ENCODE measurements at places on chromosomes 6 and 20.
A peak's percentile ranks its signal among the peaks of the same experiment; 100 is the strongest.

GRCh38 chr6:87848616-87849015 lies 146.6 kb upstream of the AKIRIN2 start:
- DNase-seq: no peak

- no peak for DNase-seq
Measured at GRCh38 chr6:63764318-63764916, 128.8 kb downstream of the PHF3 start.

DNA sequence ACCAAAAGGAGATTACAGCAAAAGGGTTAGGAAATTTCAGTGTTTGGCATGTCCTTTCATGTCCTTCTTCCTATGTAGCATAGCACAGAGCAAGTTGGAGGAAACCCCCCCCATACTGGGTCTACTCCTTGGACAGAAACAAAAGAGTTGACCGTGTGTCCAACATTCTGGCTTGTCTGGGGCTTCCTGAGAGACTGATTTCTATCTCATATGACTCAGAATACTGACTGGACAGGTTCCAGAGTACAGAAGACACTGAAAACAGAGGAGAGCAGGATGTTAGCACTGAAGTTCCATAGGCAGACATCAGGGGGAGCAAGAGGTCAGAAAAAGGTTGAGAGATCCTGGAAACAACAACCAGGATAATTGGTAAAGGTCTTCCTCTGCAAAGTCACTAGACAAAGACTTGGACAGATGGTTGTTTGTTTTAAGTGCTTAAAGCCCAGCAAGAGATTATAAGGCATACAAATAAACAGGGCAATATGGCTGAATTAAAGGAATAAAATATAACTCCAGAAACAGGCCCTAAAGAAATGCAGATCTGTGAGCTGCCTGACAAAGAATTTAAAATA lies 48.4 kb downstream of the USP49 start:
- no peak for DNase-seq

DNA sequence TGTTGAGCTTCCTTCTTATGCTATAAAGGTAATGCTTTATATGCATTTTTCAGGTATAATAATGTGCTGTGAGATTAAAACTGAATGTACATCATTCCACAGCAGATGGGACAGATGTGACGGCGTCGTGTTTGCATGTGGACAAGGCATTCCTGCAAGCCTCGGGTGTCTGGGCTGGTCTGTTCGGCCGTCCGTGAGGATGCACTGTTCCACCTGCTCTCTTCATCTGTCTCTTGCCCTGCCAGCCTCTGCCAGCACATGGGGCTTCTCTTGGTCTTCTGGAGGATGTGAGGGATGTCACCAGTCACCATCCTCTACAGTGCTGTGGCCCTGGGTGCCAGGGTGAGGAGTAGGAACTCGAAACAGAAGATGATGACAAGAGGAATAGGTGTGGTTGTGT lies 223.2 kb downstream of the ERMARD start:
- DNase-seq: peak; percentile 21

DNA sequence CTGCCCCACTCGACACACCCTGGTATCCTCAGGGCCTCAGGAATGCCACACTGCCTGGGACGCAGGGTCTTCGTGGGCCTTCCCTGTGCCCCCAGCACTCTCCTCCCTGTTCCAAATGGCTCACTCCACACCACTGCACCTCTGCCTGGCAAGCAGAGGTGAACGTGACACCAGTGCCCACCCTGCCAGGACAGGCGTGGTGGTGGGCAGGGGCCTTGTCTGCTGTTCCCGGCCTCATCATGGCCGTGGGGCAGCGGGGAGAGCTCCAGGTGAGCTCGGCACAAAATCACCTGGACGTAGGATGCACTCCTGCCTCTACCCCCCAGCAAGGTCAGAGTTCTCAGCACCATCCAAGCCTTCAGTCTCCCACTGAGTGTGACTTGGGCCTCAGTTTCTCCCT lies 202.4 kb downstream of the SMOC2 start:
- no peak for DNase-seq

DNA sequence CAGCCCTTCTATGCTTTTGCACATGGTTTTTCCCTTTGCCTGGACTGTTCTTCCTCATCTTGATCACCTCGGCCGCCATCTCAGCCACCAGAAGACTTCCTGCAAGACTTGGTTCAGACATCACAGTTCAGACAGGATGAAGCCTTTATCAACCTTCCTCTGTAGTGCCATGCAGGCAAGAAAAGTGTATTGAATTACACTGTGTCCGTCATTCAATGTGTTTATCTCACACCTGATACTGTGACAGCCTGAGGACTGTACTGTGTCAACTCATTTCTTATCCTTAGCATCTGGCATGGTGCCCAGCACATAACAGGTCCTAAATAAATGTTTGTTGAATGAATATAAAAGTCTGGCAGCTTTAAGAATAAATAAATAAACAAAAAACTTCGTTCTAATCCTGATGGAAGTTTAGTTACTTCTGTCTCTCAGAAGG lies 133.3 kb upstream of the MAN1A1 start:
- DNase-seq: no peak

DNA sequence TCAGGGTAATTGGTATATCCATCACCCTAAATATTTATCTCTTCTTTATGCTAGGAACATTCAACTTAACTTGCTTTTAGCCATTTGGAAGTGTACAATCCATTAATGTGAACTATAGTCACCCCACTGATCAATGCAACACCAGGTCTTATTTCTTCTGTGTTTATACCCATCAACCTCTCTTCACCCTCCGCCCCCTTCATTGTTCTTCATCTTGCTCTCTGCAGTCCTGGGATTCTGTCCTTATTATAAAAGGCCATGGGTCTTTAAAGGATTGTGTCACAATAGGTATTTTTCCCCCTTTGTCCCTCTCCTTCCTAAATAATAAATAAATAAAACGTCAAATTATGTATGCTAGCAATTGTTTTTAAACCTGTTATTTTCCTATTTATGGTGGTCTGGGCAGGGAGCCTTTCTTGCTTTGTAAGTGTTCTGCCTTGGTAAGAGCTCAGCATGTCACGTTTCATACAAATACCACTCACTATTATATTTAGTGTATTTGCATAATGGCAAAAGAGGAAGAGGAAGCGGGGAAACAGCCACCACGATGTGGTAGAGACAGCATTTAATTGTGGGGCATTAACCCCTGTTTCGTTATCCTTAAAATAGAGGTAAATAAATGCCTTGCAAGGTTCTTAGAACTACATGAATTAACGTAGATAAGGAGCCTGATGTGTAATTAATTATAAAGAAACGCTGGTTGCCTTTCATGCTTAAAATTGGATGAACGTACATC lies 1.9 kb downstream of the ABRACL start:
- no peak for DNase-seq

- DNase-seq: no peak
Measured at GRCh38 chr6:136647363-136647852, 97.2 kb upstream of the MAP7 start.

DNA sequence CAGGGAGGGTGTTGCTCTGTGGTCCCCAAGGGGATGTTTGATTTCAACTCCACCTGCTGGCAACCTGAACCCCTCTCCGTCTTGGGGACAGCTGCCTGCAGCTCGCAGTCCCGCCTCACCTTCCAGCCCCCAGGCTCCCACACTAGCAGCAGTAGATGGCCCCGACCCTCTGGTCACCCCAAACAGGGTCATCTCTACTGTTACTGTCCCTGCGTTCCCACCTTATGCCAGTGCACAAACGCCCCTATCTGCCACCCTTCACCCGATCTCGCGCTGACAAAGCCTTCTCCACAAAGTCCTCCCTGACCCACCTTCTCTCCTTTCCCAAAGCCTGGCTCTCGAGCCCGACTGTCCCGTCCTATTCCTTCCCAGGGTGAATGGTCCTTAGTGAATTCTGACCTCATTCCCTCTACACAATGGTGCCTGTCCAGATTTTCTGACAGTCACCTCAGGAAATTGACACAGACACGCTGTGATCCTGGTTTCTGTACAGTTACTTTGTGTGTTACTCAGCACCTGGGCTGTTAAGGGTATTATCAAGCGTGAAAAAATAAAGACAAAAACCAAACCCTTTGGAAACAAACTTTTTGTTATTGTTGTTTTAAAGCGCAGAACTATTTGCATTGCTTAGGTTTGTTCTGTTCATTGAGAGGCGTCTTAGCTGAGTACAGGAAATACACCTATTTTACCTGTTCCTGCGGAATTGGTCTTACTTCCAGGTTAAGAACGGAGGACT lies 728 bp downstream of the FUT9 start:
- DNase-seq: peak; percentile 56

GRCh38 chr6:47144306-47144705 lies 102.2 kb upstream of the ADGRF1 start:
- no peak for DNase-seq

Measured in dorsolateral prefrontal cortex (tissue), 122 donors.